ENCODE measurements at places on chromosomes 2 and 18.

- no peak for DNase-seq
Observed at GRCh38 chr2:182167882-182168281, 182.2 kb downstream of the PPP1R1C start.

GRCh38 chr18:68703326-68703725, 11.6 kb downstream of the TMX3 start:
- no peak for DNase-seq

DNA sequence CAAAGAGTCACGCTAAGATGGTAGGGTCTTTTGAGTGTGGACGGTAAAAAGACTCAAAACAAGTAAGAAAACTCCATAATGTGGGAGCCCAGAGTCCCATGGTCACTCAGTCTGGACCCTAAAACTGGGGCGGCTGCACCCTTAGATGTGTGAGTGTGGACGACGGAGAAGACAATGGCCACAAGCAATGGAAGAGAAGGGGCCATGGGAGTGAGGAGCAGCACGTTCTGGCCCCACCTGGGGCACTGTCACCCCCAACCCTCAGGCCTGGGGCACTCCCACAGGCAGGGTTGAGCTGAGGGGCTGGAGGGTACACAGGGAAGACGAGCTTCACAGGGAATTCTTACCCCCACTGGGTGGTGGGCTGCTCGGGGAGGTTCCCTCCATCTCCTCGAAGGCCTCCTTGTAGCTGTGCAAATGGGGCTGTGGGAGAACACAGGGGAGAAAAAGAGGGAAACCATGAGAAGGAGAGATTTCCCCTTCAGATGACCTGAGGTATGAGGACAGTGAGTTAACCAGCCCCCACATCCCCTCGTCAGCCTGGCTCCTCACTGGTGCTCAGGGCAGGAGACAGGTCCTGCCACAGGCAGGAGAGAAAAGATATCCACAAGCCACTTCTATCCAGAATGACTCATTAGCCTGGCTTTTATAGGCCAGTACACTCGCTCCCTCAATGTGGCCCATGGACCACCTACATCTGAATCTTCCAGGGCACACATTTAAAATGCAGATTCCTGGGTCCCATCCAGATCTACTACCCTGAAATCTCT, 167.9 kb downstream of the TNS1 start:
- DNase-seq: no peak

GRCh38 chr18:50075772-50076171, 119.2 kb downstream of the MYO5B start:
- DNase-seq: no peak

DNA sequence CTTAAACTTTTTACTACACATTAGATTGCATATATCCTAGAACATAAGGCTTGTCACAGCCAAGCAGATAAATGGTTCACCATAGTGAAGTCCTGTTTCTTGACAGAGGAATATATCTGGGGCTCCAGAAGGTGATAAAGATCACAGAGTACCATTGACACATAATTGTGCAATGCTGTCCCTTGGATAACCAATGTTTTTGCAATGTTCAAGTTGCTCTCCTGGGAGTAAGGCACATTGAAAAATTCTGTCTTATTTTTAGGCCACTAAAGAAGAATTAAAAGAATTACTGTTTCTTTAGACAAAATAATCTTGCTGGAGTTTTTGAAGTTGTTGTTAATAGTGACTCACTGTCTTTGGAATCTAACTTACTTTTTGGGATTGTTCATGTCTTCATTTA, 1132.8 kb downstream of the LRP1B start:
- no peak for DNase-seq

GRCh38 chr2:45708501-45708900, 57.0 kb downstream of the PRKCE start:
- DNase-seq: no peak

DNA sequence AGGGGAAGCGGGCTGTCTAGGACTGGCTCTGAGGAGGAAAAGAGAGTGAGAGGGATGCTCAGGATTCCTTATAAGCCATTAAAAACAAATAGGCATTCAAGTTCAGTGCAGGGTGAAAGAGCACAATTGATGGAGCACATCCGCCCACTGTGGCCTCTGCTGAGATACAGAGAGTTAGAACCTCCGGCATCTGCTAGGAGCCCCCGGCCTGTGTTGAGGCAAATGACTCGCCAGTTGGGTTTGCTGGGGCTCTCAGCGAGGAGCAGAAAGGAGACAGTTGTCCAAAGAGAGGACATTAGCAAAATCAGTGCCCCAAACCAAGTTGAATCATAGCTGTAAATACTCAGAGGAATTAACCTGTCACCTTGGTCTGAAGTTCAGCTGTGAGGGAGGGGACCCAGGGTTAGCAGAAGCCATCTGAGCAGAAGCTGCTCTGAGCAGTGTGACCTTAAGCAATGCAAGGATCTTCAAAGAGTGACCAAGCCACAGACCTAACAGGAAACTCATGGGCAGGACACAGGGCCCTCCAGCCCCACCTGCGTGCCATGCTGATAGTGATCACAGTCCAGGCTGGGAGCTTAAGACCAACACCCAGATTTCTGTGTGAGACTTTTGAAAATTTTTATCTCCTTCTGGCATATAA, 23.3 kb upstream of the IL18RAP start:
- no peak for DNase-seq

GRCh38 chr18:75492852-75493251, 65.3 kb upstream of the SMIM21 start:
- no peak for DNase-seq

DNA sequence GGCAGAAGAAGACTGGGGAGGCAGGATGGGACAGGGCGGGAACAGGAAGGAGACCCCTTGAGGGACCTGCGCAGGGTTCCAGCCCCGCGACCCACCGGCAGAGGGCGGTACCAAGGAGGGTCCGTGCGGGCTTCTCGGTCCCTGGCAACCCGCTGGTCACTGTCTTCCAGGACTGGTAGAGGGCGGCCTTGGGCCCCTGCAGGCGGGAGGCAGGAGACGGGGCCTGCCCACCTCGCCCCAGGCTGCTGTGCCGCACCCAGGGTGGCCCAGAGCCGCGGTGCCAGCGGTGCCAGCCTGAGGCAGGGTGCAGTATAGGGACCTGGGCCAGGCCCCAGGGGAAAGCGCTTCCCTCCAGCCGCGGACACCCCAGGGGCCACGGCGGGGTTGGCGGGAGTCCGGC, 34.5 kb downstream of the NEURL3 start:
- DNase-seq: peak; percentile 63

DNA sequence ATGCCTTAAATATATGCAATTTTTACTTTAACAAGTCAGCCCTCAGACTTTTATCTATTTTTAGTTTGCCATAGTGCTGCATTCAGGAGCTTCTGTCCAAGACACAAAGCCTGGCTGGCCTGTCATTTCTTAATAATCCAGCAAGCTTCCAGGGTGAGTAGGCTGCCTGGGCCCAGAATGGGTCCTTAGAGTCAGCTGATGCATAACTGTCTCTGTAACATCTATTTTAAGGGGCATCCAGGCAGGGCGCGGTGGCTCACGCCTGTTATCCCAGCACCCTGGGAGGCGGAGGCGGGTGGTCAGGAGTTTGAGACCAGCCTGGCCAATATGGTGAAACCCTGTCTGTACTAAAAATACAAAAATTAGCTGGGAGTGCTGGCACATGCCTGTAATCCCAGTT, 11.8 kb upstream of the GNLY start:
- DNase-seq: no peak

DNA sequence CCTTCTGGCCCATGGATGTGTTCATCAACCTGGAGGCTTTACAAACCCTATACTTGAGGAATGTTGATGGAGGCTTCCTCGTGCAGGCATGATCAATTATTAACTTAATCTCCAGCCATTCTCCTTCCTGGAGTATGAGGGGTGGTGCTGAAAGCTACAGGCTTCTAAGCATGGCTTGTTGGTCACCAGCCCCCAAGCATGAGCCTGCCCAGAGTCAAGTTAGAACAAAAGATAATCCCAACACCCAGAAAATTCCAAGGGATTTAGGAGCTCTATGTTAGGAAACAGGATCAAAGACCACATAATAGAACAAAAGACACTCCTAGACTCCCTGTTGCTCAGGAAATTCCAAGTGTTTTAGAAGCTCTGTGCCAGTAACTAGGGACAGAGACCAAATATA, 63.1 kb downstream of the FAM171B start:
- no peak for DNase-seq

DNA sequence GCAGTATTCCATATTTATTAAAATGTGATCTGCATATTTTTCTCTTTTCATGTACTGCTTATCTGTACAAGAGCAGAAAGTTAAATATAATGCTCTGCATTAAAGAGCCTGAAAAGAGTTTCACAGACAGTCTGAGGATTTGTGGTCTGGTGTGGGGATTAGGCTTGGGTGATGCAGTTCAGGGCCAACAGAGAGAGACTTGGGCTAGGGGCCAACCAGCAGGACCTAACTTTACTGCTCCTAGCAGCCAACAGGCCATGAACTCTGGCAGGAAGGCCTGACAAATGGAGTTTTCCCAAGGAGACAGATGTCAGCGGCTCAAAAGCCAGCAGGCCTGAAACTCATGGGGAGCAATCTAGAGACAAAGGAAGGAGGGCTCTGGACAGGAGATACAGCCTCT, 169.6 kb downstream of the LRRTM1 start:
- no peak for DNase-seq

DNA sequence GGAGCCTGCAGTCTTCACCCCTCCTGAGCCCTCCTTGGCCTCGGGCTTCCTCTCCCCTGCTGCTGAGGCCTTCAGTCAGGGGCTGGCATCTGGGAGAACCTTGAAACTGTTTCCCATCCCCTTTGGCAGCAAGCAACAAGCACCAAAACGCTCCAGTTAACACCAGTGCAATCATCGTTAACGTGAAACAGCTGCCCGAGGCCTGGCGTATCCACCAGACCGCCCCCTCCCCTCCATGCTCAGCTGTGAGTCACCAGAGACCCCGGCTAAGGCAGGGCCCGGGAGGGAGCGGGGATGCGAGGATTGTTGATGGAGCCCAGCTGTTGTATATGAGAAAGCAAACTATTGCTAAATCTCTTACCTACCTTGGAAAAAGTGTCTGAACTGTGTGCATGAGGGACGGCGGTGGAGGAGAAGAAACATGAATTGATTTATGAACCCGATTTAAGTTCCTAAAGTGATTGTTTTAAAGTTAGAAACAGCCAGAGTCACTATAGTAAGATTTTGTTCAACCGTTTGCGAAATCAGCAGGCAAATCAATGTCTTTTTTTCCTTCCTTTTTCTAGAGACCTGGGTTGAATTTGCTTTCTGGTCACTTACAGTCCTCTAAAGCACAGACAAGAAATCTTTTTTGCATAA, 5.2 kb downstream of the ZFP36L2 start:
- peak; percentile 51 for DNase-seq

GRCh38 chr2:42510608-42511243, 16.9 kb upstream of the KCNG3 start:
- no peak for DNase-seq

Measured in CD14-positive monocyte (primary cell).